Myocyte (in vitro differentiated cells): ENCODE measurements at places on chromosomes 2 and 18. TPM values are rescaled to one million over a fixed set of nuclear protein-coding genes. Genes with fewer than 3 reads are reported as not detected.

Gene IL1RL2
- total RNA-seq = 0.11 TPM in 1 of 2 replicates, not detected in the other

Gene TGFA
- total RNA-seq = 0.19 and 0.21 TPM in 2 replicates

- DNase-seq = peak; percentile 71
Measured at GRCh38 chr2:102166189-102166845, 20.5 kb upstream of the IL1RL2 start.

- no peak for DNase-seq
Measured at GRCh38 chr2:234025466-234025865, 25.0 kb upstream of the SPP2 start.

GRCh38 chr2:15383695-15384350 is 177.3 kb downstream of the NBAS start:
- DNase-seq = no peak

DNA sequence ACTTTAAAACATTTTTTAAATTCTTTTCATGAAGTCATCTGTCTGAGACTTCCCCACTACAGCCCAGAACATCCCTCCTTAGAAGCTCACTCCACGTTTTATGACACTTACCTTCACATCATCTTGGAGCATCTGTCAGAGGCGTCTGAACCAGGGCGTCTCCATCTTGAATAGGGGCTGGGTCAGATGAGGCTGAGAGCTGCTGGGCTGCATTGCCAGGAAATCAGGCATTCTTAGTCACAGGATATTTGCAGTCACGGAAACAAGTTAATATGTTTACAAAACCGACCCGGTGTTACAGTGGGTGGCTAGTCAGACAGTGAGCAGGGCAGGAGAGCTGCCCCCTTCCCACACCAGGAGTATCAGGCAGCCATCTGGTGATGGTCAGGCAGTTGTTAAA is 456.5 kb downstream of the FBXO15 start:
- DNase-seq = no peak

Gene COBLL1
- 2.3 and 5.6 TPM in 2 replicates for total RNA-seq

Gene CCDC178
- not detected in 2 replicates for total RNA-seq

GRCh38 chr2:1868683-1869141 is 124.4 kb upstream of the PXDN start:
- no peak for DNase-seq

DNA sequence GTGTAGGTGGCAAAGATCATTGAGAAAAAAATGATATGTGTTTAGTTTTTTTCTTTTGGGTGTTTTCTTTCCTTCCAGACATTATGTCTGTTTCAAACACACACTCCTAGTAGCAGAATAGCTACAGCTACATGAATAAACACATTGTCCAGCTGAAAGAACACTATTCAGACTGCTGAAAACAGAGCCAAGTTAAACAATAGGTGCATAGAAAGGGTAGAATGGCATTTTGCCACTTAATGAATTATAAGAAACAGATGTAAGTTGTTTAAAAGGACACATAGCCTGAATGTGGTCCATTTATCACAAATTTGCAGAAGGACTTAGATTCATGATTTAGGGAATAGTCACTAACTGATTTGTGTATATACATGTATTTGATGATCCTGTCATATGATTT is 20.1 kb downstream of the CTLA4 start:
- DNase-seq = peak; percentile 12

DNA sequence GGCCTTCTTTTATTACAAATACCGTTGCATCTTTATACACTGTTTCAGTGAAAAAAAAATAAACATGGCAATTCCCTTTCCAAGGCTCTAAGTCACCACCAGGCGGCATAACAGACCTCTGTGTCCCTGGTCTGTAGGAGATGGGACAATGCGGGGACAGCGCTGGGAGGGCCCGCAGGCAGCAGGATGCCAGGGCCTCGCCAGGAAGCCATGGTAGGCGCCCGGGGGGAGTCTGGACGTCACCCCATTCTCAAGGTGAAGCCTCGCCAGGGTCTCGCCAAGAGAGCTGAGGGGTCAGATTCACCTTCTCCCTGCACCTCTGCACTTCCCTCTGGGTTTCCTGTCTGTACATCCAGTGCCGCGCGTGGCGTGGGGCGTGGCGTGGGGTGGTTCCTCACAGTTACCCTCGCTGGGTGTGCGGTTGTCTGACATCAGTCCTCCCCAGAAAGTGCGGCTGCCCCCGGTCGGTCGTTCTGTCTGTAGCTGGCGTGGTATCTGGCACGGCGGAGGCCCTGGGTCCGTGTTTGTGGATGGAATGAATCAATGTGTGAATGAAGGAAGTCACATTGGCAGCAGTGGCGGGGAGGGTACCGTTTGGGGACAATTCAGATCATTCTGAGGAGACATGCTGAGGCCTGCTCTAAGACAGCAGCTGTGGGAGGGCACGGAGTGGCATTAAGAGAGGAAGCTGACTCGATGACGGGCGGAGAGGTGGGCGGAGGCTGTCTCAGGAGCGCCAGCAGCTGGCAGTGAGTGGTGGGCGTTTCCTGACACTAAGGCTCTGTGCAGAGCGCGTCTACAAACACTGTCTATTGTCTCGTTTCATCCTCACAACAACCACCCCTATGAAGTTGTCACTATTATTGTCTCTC is 46.0 kb downstream of the LRRFIP1 start:
- peak; percentile 86 for DNase-seq

Gene HOXD9
- 0.16 and 0.29 TPM in 2 replicates for total RNA-seq

- no peak for DNase-seq
Measured at GRCh38 chr18:2642771-2643170, 12.8 kb upstream of the SMCHD1 start.

- no peak for DNase-seq
Measured at GRCh38 chr2:75356865-75357264, 157.5 kb upstream of the TACR1 start.

DNA sequence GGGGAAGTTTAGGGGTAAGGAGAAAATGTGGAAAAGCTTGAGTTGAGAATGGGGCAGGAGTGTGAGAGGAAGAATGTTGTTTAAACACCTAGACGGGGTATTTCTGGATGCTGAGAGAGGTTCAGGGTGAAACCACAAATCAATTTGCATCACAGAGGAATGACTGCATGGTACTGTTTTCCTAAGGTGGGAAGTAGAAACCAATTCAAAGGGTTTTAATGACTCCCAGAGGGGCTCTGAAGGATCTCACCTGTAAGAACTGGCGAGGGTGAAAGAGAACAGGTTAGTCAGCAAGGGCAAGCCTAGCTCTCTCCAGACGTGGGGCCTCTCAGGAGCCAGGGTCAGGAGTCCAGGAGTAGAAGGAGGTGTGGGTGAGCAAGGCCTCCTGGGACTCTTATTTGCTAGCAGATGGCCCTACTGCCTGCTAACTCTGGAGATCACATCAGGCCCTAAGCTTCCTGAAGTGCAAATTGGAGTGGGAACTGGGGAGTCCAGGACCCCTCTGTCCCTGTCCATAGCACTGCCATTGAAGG is 133.0 kb upstream of the CELF4 start:
- DNase-seq = no peak

Gene RGPD8
- 6.7 and 8.1 TPM in 2 replicates for total RNA-seq

GRCh38 chr2:96143848-96144480 is 1.3 kb downstream of the DUSP2 start:
- DNase-seq = no peak

- peak; percentile 32 for DNase-seq
Measured at GRCh38 chr18:56067969-56068671, 480.1 kb upstream of the TCF4 start.

- no peak for DNase-seq
Measured at GRCh38 chr18:62919109-62919838, 203.9 kb downstream of the PHLPP1 start.

DNA sequence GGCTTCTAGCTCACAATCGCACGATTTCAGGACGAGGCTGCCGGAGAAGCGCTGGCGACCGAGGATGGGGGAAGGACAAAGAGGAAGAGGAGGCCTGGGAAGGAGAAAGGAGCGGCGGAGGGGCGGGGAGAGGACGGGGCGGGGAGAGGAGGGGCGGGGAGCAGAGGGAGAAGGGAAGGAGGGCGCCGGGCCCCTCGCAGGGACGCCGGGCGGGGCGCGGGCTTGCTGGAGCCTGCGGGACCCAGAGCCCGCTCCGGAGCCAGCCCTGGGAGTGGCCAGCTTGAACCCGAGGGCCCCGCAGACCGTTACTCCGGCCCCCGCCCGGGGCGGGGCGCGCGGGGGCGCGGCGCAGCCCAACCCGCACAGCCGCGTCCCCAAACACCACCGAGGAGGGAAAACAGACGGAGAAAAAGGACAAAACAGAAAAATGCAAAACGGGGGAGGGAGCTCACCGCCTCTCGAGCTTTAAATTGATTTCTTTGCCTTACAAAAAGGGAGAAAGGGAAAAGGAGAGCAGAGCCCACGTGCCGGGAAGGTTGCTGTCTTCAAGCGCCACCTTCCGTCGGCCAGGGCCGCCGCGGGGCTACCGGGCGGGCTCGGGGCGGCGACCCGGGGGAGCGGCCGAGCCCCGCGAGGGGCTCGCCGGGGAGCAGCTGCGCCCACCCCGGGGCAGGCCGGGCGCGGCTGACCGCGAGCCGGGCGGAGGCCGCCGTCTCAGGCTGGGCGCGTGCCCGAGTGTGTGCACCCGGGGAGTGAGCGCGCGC is 781 bp upstream of the SOX11 start:
- peak; percentile 80 for DNase-seq

- DNase-seq = peak; percentile 18
Measured at GRCh38 chr2:239264838-239265651, 135.8 kb downstream of the HDAC4 start.

DNA sequence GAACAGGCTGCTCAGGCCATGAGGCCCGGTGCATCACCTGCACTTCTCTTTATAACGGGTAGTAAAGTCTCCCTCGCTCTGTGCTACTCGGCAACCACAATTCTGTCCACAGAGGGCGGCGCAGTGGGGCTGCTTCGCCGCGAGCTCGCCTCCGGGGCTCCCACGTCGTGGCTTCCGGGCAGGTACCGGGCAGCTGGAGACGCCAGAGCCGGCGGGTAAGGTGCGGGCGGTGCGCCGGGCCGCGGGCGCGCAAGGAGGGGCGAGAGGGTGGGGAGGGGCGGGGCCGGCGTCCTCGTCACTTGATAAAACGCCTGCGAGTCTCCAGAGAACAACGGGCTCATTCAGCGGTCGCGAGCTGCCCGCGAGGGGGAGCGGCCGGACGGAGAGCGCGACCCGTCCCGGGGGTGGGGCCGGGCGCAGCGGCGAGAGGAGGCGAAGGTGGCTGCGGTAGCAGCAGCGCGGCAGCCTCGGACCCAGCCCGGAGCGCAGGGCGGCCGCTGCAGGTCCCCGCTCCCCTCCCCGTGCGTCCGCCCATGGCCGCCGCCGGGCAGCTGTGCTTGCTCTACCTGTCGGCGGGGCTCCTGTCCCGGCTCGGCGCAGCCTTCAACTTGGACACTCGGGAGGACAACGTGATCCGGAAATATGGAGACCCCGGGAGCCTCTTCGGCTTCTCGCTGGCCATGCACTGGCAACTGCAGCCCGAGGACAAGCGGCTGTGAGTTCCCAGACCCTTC is at the start of gene ITGA6:
Gene ITGA6, plus strand, starts transcription at position 331 of the 734 bp plus-strand sequence.
- peak; percentile 86 for DNase-seq

DNA sequence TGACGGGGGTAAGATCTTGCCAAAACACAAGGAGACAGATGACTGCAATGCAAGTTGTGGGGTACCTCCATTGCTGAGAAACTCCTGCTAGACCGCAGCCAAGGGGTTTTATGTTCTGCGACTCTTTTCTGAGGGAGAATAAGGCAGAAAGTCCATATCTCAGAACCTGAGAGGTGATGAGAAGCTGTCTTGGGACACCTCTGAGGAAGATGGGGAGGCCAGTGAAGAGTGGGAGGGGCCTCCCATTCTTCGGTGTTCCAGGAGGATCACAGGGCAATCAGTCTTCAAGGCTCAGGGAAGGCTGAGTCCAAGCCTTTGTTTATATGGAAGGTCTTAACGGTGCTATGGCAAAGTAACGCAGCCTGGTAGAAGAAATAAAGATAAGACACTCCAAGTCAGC is 18.0 kb downstream of the CYP27A1 start:
- no peak for DNase-seq

Gene ZNF804A
- 0.05 TPM in 1 of 2 replicates, not detected in the other for total RNA-seq

DNA sequence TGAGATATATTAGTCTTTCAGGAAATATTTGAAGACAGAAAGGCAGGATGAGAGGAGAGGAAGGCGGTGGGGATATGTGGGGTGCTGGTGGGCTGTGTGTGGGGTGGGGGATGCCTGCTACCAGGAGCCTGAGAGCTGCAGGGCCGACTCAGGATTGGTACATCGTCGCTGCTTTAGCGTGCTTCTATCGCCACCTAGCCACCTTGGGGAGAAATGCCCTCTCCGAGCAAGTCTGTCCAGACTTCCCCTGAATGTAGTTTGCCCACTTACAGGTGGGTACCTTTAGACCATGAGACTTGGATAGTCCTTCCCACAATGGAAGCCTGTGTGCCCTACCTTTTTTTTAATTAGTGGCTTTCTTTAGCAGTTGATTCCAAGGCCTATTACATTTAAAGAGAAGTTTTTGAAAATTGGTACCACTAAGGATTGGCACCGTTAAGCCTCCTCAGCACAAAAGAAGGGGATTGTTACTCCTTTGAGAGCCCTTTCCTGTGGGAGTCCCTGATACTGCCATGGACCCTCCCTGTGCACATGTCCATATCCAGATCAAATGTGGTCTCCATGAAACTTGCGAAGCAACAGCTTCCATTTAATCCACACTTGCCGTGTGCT is 114.1 kb upstream of the NDUFV2 start:
- DNase-seq = peak; percentile 75

GRCh38 chr18:73791081-73791480 is 356.6 kb downstream of the FBXO15 start:
- no peak for DNase-seq

Gene VAMP5
- 127 and 153 TPM in 2 replicates for total RNA-seq

DNA sequence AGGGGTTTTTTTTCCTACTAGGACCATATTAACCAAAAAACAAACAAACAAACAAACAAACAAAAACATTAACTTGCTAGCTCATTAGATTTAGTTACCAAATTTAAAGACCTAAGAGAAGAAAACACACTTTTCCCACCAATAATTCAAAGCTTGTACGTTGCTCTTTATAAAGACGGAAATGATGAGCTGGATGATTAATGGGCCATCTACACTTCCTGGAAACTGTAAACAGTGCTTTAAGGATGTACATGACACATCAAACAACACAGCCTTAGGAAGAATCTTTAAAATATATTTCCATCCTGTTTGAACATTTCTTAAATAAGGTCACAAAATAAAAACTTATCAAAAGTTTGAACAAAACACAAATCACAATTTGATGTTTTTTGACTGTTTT is 982 bp downstream of the BMP10 start:
- DNase-seq = no peak

GRCh38 chr2:109024477-109024876 is 35.5 kb upstream of the EDAR start:
- DNase-seq = no peak

GRCh38 chr2:98465456-98466226 is 21.0 kb downstream of the INPP4A start:
- DNase-seq = peak; percentile 78

Gene UGT1A1
- total RNA-seq = not detected in 2 replicates
